ENCODE measurements at places on chromosomes 6 and 20. TPM values are rescaled to one million over a fixed set of nuclear protein-coding genes. Genes with fewer than 3 reads are reported as not detected.

GRCh38 chr20:20360464-20360863, 7.4 kb upstream of the INSM1 start:
- no peak overlapping the region for H3K4me3 ChIP-seq
- H3K36me3 ChIP-seq: no peaks in the 10 kb centered on the region
- H3K27me3 ChIP-seq: peaks cover 22% of the 10 kb centered on the region
- no peak for DNase-seq
- H3K4me1 ChIP-seq: no peaks in the 10 kb centered on the region

DNA sequence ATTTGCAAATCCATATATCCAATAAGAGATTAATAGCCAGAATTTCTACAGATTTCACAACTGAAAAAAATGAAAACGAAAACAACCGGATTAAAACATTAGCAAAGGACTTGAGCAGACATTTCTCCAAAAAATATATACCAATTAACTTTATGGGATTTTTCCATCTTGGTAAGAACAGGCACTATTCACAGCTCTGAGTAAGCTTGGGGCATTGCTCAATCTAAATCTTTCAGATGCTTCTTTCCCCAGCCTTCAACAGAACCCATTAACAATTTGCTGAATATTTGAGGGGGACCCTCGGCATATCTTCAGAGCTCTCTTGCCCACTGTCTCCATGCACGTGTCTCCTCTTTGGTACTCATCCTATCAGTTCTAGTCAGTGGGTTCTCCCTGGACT, 111.7 kb upstream of the CD93 start:
- no peak overlapping the region for H3K4me3 ChIP-seq
- no peak overlapping the region for H3K27ac ChIP-seq
- no peak for DNase-seq
- no peaks in the 10 kb centered on the region for H3K27me3 ChIP-seq
- H3K4me1 ChIP-seq: no peaks in the 10 kb centered on the region

GRCh38 chr6:18389479-18389878, 2.3 kb downstream of the RNF144B start:
- no peak overlapping the region for H3K27ac ChIP-seq
- no peaks in the 10 kb centered on the region for H3K27me3 ChIP-seq

DNA sequence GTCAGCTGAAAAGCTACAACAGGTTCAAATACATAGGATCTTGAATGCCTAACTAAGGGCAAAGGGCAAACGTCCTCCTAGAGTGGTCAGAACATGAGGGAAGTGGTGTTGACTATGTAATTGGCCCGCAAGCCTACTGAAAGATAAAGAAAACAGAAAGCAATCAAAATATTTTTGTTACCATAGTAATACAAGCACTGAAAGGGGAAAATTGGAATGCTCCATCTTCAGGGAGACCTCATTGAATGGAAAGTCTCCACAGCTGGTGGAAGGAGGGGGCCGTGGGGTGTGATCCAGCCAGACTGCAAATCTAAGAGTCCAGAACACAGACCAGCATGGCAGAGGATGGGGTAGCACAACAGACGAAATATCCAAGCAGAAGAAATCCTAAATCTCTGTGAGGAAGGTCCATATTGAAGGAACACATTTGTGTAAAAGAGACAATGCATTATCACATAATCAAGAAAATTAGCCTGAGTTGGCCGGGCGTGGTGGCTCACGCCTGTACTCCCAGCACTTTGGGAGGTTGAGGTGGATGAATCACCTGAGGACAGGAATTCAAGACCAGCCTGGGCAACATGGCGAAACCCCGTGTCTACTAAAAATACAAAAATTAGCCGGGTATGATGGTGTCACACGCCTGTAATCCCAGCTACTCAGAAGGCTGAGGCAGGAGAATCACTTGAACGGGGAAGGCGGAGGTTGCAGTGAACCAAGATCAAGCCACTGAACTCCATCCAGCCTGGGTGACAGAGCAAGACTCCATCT, 39.5 kb downstream of the MTFR2 start:
- H3K27me3 ChIP-seq: no peaks in the 10 kb centered on the region
- DNase-seq: no peak
- no peaks in the 10 kb centered on the region for H3K4me1 ChIP-seq
- no peak overlapping the region for H3K27ac ChIP-seq
- no peaks in the 10 kb centered on the region for H3K36me3 ChIP-seq
- no peak overlapping the region for H3K4me3 ChIP-seq

- no peak overlapping the region for H3K27ac ChIP-seq
- no peak overlapping the region for H3K4me3 ChIP-seq
- no peaks in the 10 kb centered on the region for H3K4me1 ChIP-seq
- H3K36me3 ChIP-seq: no peaks in the 10 kb centered on the region
These were observed 95.5 kb upstream of the ZNF184 start for GRCh38 chr6:27568226-27568897.

- no peaks in the 10 kb centered on the region for H3K4me1 ChIP-seq
- H3K27me3 ChIP-seq: no peaks in the 10 kb centered on the region
- no peak overlapping the region for H3K4me3 ChIP-seq
- no peak overlapping the region for H3K27ac ChIP-seq
- DNase-seq: no peak
These were observed 95.4 kb downstream of the RNF217 start for GRCh38 chr6:125057392-125058246.

Gene ANKRD6
- total RNA-seq: 11.6 TPM

Gene OSTM1
- total RNA-seq: 29.1 TPM

Data from Peyer's patch (tissue), 4 donors.